ENCODE measurements at places on chromosomes 3 and 15.

DNA sequence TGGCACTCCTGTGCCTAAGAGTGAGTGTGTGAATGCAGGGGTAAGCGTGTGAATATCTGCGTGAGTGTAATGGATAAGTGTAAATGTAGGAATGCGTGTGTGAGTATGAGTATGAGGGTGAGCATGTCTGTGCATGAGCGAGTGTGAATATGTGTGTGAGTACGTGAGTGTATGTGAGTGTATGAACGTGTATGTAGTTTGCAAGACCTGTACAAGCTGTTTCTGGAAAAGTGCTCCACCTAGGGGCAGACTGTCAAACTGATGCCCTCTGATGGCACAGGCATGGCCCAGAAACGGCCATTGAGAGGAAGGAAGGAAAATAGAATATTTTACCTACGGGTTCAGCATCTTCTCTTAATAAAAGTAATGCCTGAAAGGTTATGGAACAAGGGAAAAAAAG is 24.4 kb upstream of the FRMD4B start:
- DNase-seq: peak; percentile 61

- no peak for DNase-seq
Observed at GRCh38 chr3:171940151-171940649, 97.1 kb downstream of the TMEM212 start.

DNA sequence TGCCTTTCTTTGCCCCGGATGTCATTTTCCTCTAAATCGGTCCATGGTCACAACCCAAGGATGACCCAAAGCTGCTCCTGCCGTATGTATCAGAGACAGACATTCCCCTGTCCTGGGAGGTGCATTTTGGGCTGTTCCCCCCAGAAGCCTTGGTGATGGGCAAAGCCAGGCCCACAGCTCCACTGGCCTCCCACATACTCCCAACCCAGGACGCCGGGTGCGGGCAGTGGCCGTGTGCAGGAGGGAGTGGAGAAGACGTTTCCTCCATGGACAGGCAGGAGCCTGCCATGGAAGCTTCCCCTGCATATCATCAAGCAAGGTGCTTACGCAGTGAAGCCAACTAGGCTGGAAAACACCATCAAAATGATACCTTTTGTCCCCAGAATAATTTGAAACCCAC is 175.0 kb downstream of the ATP10A start:
- no peak for DNase-seq

- no peak for DNase-seq
Observed at GRCh38 chr3:120072867-120073525, 21.3 kb downstream of the GSK3B start.

- DNase-seq: no peak
Observed at GRCh38 chr3:155435821-155436220, 142.3 kb upstream of the STRIT1 start.

GRCh38 chr3:12425850-12426579 is 58.3 kb upstream of the TSEN2 start:
- no peak for DNase-seq

DNA sequence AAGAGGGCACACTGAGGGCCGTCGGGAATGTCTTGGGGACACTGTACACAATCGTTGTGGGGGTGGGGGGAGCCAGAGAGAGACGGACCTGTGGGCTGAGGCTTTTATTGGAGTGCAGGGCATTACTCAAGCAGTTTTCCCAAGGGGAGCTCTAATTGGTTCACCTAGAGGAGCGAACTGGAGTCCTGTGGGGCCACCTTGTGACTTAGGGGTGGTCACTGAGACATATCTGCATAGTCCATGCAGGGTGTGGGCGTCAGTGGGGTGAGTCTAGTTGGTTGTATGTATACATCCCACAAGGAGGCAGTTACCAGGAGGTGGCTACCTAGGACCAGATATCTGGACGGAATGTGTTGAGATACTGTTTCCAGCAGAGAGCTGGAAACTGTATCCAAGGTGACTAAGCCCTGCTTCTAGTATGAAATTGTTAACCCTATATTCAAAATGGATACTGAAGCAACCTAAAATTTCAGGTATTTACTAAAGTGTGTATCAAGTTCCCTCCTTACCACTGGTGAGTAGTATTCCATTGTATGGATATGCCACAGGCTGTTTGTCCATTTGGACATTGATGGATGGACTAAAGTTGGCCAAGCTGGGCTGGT is 2.6 kb upstream of the PIGZ start:
- DNase-seq: no peak

GRCh38 chr3:32424581-32425250 is 33.1 kb downstream of the CMTM7 start:
- no peak for DNase-seq

DNA sequence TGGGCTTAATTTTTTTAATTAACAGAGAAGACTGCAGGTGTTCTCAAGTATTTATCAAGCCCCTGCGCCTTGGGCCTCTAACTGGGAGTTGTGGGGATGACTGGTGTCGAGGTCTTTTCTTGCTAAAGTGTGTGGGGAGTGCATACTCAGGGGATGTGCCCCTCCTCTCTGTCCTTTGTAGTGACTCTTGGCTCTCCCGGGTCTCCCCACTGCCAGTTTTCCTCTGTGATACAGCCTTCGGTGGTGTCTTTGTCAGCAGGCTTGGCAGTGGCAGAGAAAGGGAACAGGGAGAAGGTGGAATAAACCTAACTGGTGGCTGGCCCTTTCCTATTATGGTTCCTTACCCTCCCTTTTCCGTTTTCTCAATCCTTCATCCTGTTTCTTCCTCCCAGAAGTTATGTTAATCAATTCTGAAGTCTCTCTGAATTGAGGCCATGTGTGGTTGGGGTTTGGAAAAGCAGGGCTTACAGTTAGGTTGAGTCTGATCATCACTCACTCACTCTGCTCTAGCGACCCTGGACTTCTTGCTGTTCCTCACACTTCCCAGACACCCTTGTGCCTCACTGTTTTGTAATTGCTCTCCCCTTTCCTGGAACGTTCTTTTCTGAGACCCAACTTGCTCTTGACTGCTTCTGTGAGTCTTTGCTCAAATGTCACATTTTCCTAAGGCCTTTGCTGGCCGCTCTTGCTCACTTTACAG is 158.1 kb downstream of the PTPRG start:
- no peak for DNase-seq

Data from HFFc6 (cell line).